ENCODE measurements at places on chromosomes 2 and 18. TPM values are rescaled to one million over a fixed set of nuclear protein-coding genes. Genes with fewer than 3 reads are reported as not detected.

The PARD6G gene
- total RNA-seq = 3.6 TPM

The RAB12 gene
- total RNA-seq = 43.8 TPM

The NEMP2 gene
- total RNA-seq = 6.5 TPM

The DNAJC27 gene
- total RNA-seq = 10.5 TPM

The SNTG2 gene
- 5.6 TPM for total RNA-seq

The EVX2 gene
- not detected for total RNA-seq

The ERBB4 gene
- 0.45 TPM for total RNA-seq

The KLHL14 gene
- 0.45 TPM for total RNA-seq

GRCh38 chr2:211157211-211157610, 600.8 kb downstream of the CPS1 start:
- DNase-seq = no peak

- no peak for DNase-seq
Measured at GRCh38 chr2:204112084-204112770, 175.7 kb downstream of the ICOS start.

DNA sequence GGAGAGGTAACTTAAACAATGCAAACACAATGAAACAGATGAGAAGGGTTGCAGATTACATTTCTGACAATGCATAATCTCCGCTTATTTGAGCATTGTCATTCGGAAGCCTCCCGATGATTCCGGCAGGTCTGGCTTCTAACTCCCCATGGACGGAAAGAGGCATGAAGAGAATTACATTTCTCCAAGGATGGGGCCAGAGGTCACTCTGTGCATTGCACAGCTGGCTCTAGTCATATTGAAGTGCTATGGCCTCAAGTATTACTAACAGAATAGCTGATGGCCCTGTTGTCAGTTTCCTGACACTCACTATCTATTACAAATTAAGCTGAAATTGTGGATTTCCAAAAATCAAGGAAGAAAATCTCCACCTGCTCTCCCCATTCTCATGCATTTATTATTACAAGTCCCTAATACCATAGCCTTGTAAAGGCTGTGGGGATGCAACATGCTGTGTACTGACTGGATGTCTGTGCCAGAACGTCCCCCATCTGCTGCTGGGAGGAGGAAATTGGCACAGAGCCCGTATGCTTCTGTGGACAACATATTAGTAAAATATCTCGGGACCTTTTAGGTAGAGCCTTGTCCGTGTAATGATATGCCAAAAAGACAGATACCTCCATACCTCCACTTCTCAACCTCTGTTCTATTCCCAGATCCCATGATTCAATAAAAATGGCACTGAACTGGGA, 168.1 kb downstream of the SETBP1 start:
- DNase-seq = no peak

GRCh38 chr2:196927376-196928225, 1.1 kb upstream of the PGAP1 start:
- no peak for DNase-seq

- no peak for DNase-seq
Measured at GRCh38 chr2:69811591-69811990, 17.9 kb upstream of the GMCL1 start.

DNA sequence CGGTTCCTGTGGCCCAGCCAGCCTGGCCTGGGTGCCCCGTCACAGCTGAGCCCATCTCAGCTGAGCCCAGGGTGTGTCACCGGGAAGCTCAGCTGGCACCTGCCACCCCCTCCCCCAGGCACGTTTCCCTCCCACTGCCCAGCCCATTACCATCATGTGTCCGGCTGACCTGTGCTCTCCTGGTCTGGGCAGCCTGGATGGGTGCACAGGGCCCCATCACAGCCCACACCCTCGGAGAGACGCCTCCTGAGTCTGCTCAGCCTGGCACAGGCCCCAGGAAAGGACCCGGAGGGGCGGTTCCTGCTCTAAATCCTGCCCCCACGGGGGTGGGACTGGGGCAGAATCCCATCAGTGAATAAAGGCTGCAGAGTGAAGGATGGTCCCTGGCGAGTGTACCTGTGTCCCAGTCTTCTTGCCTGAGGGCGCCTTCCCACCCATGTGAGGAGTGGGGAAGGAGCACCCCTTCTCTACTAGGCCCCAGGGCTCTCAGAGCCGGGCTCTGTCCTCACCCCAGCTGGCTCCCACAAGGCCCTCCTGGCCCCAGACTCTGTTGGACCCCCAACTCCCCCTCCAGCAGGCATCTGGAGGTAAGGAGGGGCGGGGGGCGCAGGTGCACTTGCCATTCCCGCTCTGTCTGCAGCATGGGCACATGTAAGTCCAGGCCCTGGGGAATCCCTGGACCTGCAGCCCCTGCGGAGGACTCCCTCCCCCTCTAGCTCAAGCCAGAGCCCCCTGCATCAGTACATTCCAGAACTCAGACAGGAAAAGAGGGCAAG, 21.2 kb downstream of the GPC1 start:
- DNase-seq = no peak

DNA sequence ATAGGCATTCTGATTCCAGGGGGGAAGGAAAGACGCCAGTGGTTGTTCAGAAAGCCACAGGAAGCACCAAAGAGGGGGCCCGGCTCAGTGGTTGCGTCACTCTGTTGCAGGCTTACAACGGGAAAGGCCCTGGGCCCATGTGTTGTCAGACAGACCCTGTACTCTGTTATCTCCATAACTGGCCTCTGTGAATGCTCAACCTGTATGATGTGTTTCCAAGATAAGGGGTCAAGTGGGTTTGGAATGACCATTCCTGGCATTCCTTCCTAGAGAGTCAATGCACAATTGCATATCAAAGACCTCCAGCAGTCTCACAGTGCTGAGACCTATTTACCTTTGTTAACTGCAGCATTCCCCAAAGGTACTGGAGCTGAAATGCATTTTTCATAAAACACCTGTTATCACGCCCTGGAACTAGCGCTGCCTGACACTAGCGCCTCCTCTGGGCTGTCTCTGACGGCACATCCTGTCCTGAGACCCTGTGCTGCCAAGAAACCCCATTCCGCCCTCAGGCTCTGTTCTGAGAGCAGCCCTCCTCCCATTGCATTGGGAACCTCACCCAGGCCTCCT, 13.2 kb upstream of the LRRFIP1 start:
- DNase-seq = no peak

GRCh38 chr2:151882786-151883445, 54.7 kb upstream of the ARL5A start:
- DNase-seq = no peak

DNA sequence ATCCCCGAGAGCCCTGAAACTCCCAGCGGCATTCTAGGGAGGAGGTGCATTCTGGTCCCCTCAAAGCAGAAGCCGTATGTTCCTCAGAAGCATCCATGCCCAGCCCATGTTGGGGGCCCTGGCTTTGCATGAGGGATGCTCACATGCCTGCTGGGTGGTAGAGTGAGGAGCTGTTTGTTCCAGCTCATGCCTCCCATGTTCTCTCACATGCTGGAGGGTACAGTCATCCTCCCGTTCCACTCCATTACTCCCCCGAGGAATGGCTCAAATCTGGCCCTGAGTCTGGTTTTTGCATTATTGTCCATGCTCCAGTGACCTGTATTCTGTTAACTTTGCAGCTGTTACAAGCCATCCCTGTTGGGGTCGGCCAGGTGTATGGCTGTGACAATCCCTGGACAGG, 24.1 kb downstream of the SLC14A2 start:
- DNase-seq = no peak

DNA sequence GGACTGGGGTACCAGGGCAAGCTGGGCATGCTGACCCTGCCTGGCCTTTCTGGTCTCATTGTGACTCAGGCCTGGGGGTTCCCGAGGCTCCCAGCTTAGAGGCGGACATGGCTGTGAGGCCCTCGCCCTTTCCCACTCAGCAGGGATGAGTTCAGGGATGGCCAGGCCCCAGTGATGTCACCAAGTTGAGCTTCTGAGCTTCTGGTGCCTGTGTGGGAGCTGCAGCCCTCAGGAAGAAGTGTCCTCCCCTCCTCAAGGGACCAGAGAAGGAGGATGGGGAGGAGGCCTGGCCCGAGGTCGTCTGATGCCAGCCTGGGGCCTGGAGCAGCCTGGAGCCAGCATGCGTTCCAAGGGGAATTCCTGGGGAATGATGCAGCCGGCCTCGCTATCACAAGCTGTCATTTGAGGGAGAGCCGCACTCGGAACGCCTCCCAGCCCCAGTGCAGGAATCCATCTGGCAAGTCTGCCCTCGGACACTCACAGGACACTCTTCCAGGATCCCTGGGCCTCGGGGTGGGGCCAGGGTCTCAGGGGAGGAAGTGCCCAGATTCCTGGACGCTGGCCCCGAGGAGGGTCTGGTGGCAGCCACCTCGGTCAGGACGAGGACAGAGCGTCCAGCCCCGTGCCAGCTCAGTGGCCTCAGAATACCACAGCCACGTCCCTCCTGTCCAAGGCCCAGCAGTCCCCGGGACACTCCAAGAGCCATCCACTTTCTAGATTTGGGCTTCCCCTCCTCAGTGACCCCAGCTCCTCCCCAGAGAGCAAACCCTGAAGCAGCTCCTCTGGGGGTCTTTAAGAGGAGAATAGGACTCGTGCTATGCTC, 61.2 kb upstream of the GPC1 start:
- no peak for DNase-seq

GRCh38 chr2:184945326-184945725, 347.0 kb downstream of the ZNF804A start:
- no peak for DNase-seq

GRCh38 chr2:52862801-52863200, 904.8 kb upstream of the CHAC2 start:
- DNase-seq = no peak

DNA sequence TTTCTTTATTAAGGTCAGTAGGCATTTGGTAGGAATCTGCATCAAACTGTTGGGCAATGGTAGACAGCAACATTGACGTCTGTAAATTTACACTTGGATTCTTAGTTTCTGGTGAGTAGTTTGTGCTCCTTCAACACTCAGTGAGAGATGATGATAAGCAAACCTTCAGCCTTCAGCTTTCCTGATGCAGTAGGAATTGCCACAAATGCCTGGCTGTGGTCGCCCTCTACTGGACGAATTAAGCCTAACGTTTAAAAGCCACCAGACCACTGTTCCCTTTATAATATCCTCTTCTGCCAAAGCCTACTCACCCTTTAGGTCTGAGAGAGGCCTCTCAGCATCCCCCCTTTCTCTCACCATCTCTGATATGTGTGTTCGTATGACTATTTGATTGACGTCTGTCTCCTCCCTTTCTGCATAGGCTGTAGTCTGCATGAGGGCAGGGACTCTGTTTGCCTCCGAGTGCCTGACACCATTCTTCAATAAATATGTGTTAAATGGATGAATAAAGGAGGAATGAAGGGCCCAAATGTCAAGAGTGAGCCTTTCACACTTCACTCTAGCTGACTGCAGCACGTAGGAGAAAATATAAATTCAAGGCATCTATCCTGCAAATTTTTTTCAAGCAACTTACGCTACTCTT, 47.0 kb upstream of the PLEKHM3 start:
- no peak for DNase-seq

- no peak for DNase-seq
Measured at GRCh38 chr2:78154586-78154985, 632.4 kb upstream of the LRRTM4 start.

GRCh38 chr18:36543030-36543429, 245.5 kb downstream of the FHOD3 start:
- no peak for DNase-seq

DNA sequence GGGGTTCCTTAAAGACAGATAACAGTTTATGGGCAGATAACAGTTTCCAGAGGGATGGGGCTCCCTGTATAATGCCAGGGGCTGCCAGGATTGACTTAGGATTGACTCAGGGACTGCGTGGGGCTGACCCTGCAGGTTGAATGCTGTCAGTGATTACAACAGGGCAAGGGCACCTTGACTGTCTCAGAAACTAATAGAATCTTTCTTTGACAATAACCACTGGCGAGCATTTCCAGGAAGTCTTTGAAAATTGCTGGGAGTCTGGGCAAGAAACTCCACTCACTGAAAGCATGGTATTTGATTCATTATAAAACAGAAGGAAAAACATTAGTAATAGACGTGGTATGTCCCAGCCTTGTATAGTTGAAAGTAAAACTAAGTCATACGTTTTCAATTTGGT, 101.0 kb downstream of the GPD2 start:
- DNase-seq = no peak

- no peak for DNase-seq
Measured at GRCh38 chr18:35050028-35050546, 8.9 kb downstream of the MAPRE2 start.

GRCh38 chr2:158815658-158816057, 20.5 kb downstream of the DAPL1 start:
- DNase-seq = no peak

DNA sequence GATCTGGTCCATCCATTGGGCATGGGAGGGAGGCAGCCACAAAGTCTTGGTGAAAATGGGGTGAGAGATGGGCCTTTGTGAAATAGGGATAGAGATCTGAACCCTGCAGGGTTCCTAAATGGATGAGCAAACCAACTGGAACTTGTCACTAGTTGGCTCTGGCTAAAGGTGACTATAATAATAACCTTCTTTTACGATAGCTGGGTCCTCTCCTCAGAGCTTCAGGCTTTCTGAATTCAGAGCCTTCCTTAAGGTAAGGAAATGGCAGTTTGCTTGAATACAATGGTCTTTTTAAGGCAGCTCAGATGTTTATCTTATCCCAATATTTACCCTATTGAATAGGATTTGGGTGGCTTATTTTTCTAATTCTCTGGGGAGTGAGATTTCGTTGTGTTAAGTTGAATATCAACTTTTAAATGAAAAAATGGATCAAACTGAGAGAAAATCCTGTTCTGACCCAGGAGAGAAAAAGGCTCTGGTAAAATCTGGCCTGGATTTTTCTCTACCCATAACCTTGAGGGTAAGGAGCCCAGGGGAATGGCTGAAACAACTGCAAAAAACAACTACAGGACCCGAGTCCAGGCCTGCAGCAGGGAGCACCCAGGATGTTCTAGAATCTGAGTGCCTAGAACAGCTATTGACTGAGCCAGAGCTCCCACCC, 61.1 kb upstream of the CXCR4 start:
- DNase-seq = no peak

- no peak for DNase-seq
Measured at GRCh38 chr2:190529486-190530247, 4.9 kb downstream of the NEMP2 start.
